Stimulated activated CD8-positive, alpha-beta memory T cell treated with anti-CD3 and anti-CD28 coated beads, Interleukin-7, amount 100 ng/mL, for 1 hour (primary cell): ENCODE measurements at places on chromosomes 3 and 15.

GRCh38 chr15:57521503-57521902 lies 70.2 kb upstream of the MYZAP start:
- no peak for DNase-seq

DNA sequence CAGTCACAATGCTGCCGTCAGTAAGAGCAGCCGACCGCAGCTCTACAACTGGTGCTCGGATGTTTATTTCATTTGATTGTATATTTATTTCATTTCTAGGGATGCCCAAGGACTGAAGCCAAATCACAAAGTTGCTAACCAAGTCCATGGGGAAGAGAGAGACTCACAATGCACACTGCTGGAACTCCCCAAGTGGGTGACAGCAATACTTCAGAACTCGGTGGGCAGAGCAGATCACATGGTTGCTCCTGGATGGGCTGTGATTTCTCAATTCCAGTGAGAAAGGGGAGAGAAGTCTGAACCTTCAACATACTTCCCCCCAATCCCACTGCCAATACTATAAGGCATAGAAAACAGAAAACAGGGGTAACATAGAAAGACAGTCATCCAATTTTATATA lies 265.8 kb upstream of the WNT5A start:
- DNase-seq: no peak

GRCh38 chr3:46282696-46283095 lies 40.4 kb downstream of the CCR3 start:
- no peak for DNase-seq

- DNase-seq: no peak
These were observed 215.5 kb downstream of the PDZRN3 start for GRCh38 chr3:73409138-73409763.

DNA sequence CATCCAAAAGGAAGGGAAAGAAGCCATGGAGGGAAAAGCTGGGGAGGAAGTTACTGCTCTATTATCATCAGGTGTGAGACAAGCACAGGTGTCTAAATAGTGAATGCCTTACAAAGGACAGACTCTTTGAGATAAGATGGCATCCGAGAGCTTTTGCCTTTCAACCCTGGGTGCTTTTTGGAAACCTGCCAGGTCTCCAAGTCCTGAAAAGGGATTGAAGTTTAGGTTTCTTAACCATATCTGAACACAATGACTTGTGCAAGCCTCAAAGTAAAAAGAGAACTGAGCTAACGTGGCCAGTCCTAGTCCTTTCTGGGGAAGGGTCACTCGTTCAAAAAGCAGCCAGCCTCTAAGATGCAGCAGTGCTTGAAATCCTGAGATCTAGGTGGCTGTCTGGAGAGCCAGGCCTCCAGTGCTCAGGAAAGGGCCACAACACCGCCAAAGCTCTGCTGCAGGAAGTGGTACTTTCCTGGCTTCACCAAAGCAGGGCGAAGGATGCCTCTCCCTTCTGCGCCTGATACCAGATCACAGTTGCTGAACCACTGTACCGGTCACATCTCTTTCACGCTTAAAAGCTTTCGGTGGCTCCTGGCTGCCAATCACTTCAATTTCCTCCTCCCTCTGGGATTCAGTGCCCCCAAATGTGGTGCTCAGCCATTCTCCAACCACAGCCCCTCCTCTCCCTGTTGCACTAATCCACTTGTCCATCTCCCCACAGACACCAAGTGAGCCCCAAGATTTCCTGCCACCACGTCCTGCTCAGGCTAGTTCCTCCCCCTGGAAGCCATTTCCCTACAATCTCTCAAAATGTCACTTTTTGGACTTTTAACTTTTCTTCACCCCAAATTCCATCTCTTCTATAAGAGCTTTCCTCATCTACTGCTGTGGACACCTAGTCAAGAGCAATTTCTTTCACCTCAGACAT lies 104.1 kb upstream of the LPP start:
- DNase-seq: no peak

- DNase-seq: no peak
These were observed 3.6 kb downstream of the RFC4 start for GRCh38 chr3:186802701-186803100.

GRCh38 chr3:16800361-16800760 lies 84.4 kb upstream of the PLCL2 start:
- no peak for DNase-seq

GRCh38 chr3:197501496-197501878 lies 54.3 kb downstream of the BDH1 start:
- DNase-seq: no peak

- no peak for DNase-seq
These were observed 1.4 kb upstream of the ROBO2 start for GRCh38 chr3:77038468-77038929.

DNA sequence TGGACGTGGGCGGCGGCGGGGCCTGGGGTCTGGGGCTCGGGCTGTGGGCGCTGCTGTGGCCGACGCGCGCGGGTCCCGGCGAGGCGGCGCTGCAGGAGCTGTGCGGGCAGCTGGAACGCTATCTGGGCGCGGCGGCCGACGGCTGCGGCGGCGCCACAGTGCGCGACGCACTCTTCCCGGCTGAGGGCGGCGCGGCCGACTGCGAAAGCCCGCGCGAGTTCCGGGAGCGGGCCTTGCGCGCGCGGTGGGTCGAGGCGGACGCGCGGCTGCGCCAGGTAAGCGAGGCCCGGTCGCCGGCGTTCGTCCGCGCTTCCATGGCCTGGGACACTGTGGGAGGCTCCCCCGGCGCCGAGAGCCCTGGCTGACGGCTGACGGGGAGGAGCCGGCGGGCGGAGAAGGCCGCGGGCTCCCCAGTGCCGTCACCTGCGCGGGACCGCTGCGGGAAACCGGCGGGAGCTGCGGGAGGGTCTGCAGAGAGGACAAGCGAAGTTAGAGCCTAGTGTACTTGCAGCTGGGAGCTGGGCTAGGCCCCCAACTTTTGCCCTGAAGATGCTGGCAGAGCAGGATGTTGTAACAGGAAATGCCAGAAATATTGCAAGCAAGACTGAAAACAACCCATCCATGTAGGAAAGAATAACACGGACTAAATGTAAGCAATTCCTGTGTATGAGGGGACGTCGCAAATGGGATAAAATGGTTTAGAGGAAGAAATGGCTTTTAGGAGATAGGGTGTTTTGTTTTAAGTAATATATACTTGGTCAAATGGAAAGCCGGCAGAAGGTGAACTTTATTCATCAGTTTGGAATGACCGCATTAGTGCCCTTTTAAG lies 847 bp downstream of the WHAMM start:
- no peak for DNase-seq

DNA sequence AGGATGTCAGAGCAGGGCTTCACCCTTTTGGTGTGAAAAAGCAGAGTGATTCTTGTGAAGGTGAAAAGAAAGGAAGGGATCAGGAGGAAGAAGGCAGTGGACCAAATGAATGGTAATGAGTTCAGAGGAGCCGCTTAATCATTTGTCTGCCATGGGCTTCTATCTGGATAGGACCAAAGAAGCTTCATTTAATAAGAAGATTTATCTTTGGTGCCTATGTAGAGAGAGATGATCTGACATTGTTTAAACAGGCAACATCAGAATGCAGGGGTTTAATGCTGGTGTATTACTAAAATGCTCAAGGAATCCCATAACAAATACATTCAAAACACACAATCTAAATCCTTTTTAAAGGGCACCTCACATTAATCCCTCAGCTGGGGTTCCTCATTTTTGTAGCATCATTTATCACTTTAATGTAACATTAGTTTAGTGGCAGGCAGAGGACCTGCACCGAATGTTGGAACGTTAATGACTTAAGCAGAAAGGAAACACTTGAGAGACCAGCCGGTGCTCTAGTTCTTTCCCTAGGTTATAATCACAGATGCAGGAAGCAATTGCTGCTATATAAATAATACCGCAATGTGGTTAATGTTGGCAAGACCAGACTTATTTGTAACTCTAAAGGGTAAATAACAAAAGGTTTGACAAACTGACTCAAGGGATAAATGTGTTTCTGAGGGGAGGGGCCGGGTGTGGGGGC lies 27.9 kb upstream of the IL1RAP start:
- DNase-seq: no peak

DNA sequence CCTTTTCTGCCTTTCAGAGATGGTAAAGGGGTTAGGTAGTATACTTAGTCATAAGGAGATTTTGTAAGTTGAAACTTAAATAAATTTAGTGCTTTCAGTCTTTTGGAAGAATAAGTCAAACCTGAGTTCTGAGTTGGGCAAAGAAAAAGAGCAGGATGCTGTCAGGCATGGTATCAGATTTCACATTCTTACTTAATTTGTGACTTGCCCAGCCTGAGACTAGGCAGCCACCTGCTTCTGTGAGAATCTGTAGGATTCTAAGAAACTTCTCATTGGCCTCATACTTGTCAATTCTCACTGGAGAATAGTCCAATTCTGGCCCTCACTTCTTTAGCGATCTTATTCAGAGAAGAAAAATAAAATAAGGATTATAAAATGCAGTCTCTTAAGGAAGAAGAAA lies 577.5 kb downstream of the DIPK2A start:
- no peak for DNase-seq

- DNase-seq: no peak
These were observed 31.0 kb upstream of the THBS1 start for GRCh38 chr15:39549912-39550311.

- DNase-seq: no peak
These were observed 12.8 kb upstream of the FAM98B start for GRCh38 chr15:38441130-38441519.

DNA sequence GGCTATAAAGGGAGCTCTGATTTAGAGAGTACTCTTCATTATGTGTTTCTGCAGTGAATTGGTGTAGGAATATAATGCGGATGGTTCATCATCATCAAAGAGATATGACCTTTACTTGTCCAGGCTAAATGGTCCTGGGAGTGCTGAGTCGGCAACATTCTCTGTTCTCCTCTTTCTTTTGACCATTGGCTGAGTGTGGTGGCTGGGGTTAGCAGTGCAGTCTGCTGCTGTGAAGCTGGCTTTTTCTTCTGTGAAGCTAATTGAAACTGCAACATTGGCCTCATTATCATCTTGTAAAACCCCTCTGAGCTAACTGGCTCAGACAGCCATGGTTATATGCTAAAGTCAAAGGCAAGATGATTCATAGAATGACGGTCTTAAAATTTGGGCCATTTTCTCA lies 83.8 kb downstream of the THRB start:
- no peak for DNase-seq

- no peak for DNase-seq
These were observed 436.7 kb upstream of the MDFIC2 start for GRCh38 chr3:70749122-70749521.

DNA sequence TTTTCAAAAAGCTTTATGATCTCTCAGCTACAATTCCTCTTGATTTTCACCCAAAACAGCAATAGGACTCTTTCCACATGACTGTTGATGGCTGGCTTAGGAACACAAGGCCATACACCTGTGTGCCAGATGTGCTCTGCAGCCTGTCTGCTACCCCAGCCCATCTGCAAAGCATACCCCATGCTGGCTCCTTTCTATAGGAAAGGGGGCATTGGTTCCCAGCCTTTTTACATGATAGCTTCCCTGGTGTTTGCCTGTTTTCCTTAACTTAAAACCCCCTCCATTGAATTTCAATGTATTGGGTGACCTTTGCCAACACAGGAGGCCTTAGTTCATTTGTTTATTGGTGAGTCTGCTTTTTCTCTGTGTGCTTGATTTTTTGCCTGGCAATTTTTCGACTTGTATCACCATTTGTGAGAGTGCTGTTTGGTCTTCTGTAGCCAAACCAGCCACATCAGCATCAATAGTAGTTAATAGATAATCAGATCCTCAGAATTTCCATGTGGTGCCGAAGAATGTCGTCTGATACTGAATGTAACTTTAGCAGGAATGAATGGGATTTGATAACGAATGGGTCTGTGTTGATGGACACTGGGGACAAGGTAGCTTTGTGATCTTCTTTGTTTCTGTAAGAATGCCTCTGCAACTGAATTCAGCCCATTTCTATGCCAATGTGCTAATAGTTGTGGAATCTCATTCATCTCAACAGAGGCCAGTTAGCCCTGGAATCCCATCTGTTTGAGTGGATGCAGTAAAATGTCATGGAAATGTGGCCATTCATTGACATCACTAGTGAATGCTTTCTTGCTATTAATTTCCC lies 272.2 kb upstream of the RARB start:
- DNase-seq: no peak

- DNase-seq: no peak
These were observed 247.2 kb downstream of the PTPRG start for GRCh38 chr3:61808526-61808925.

DNA sequence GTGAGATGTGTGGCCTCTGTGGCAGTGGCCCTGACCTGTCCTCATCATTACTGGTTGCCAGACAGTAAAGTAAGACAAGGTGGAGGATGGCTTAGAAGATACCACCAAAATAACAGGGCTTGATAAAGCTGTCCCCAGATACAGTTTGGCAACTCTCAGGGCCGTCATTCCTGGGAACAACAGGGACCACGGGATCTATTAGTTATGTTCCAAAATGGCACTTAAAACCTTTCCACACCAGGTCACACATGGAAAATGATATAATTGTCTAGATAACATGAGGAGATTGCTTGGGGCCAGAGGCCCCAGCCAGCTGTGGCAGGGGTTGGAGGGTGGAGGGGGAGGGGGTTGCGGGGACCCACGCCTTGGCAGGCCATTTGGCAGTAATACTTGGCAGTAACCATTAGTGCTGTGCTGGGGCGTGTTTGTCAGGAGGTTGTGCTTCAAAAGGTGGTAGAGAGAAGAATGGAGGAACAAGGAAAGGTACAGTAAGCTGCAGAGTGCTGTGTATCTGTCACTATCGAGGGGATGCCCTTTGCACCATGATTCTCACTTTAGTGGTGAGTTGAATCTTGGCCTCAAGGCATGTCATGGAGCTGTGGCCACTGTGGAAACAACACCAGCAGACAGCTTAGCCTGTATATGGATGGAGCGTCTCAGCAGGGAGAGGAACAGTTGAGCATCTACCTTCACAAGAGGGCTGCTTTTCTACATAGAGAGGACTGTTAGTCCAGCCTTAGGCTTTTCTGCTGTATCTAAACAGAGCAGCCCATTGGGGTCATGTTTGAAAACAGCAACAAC lies 14.0 kb downstream of the PLCL2 start:
- no peak for DNase-seq

DNA sequence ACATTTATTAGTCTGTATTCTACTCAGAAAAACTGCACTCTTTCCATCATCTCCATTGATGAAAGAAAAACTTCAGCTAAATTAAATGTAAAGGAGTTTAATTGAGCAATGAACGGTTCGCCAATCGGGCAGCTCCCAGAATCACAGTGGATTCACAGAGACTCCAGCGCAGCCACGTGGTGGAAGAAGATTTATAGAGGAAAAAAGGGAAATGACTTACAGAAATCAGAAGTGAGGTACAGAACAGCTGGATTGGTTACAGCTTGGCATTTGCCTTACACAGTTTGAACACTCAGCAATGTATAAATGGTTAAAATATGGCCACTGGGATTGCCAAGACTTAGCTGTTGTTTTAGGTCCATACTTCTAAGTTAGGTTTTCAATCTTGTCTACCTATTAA lies 2.8 kb upstream of the SUCLG2 start:
- no peak for DNase-seq

- DNase-seq: no peak
These were observed 232.6 kb downstream of the ALCAM start for GRCh38 chr3:105599350-105599749.
